Stomach (tissue), 19 donors: ENCODE measurements at places on chromosomes 1 and 21. TPM values are rescaled to one million over a fixed set of nuclear protein-coding genes. Genes with fewer than 3 reads are reported as not detected.

SLAMF8 gene
- total RNA-seq: not detected

TMEM61 gene
- 0.55 TPM for total RNA-seq

TEKT2 gene
- total RNA-seq: not detected

TMPRSS2 gene
- 102 TPM for total RNA-seq

TPTE gene
- not detected for total RNA-seq

LCE1B gene
- total RNA-seq: not detected

AVPR1B gene
- total RNA-seq: 1.3 TPM

LHX8 gene
- not detected for total RNA-seq

ADCY10 gene
- not detected for total RNA-seq

SPRR2E gene
- total RNA-seq: not detected

BECN2 gene
- total RNA-seq: not detected

WDR64 gene
- not detected for total RNA-seq

FCRL4 gene
- total RNA-seq: not detected

SH2D5 gene
- 7.0 TPM for total RNA-seq

RBP7 gene
- total RNA-seq: not detected

LCE3C gene
- total RNA-seq: not detected

PTGER3 gene
- total RNA-seq: 2.3 TPM

ST6GALNAC5 gene
- 4.7 TPM for total RNA-seq

CFHR3 gene
- total RNA-seq: not detected

CLCNKB gene
- total RNA-seq: not detected

ANXA9 gene
- not detected for total RNA-seq

RIPPLY3 gene
- not detected for total RNA-seq

SYT14 gene
- total RNA-seq: 0.14 TPM

TRIM58 gene
- not detected for total RNA-seq
